ENCODE measurements at places on chromosomes 1 and 21. TPM values are rescaled to one million over a fixed set of nuclear protein-coding genes. Genes with fewer than 3 reads are reported as not detected.

The TFF2 gene
- not detected for polyA plus RNA-seq

The SPRR2B gene
- not detected for polyA plus RNA-seq

The NBPF10 gene
- polyA plus RNA-seq = 1.8 TPM

The SNIP1 gene
- 10.5 TPM for polyA plus RNA-seq

The TDRD5 gene
- polyA plus RNA-seq = not detected

The TBX19 gene
- polyA plus RNA-seq = 1.7 TPM

The OR1C1 gene
- not detected for polyA plus RNA-seq

The LYPD8 gene
- polyA plus RNA-seq = not detected

The IL19 gene
- not detected for polyA plus RNA-seq

The ODR4 gene
- 14.4 TPM for polyA plus RNA-seq

The ITLN2 gene
- not detected for polyA plus RNA-seq

The FCGR2B gene
- polyA plus RNA-seq = 0.06 TPM

The CFHR3 gene
- 1.7 TPM for polyA plus RNA-seq

The FMO3 gene
- 0.35 TPM for polyA plus RNA-seq

The TMEM50B gene
- 19.4 TPM for polyA plus RNA-seq

The VWA1 gene
- polyA plus RNA-seq = 72.5 TPM

The FNBP1L gene
- polyA plus RNA-seq = 44.1 TPM

The AKR7A3 gene
- polyA plus RNA-seq = 1.6 TPM

The OR2L5 gene
- not detected for polyA plus RNA-seq

The FOXO6 gene
- polyA plus RNA-seq = 15.0 TPM

The DEGS1 gene
- 42.3 TPM for polyA plus RNA-seq
